ENCODE measurements at places on chromosomes 6 and 20. TPM values are rescaled to one million over a fixed set of nuclear protein-coding genes. Genes with fewer than 3 reads are reported as not detected.

DNA sequence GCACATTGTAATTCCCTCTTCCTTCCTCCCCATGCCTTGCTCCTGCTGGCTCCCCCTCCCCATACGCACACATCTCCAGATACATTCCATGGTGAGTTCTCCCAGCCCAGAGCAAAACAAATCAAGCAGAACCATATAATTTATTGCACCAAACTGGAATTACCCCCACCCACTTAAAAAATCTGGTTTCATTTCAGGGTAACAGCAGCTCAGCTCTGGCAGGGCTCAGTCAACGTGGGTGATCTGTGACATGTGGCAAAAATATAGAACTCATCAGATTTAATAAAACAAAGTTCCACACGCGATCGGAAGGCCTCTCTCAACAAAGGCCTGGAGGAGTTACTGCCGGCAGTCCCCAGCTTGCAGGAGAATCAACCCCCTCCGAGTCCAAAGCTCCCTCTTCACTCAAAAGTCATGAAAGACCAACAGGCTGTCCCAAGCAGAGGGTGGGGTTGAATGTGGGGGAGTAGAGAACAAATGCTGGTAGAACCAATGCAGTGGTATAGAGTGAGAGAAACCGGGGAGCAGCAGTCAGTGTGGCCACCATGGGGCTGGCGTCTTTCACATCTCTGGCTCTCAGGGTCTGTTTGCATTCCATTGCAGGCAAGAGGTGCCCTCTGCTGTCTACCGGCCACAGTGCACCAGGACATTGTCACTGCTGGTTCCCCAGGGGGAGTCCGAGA is 323.3 kb upstream of the NT5E start:
- H3K27me3 ChIP-seq = peaks cover 18% of the 10 kb centered on the region
- H3K36me3 ChIP-seq = no peaks in the 10 kb centered on the region
- H3K27ac ChIP-seq = no peak overlapping the region
- H3K4me3 ChIP-seq = peak overlapping the region; percentile 15
- no peaks in the 10 kb centered on the region for H3K4me1 ChIP-seq
- DNase-seq = peak; percentile 56

Gene VGLL2
- total RNA-seq = not detected

GRCh38 chr20:10115021-10115420 is 80.2 kb downstream of the ANKEF1 start:
- H3K27me3 ChIP-seq = no peaks in the 10 kb centered on the region
- H3K27ac ChIP-seq = no peak overlapping the region
- H3K4me3 ChIP-seq = no peak overlapping the region
- H3K36me3 ChIP-seq = no peaks in the 10 kb centered on the region

Gene FAM217A
- 0.13 TPM for total RNA-seq
